ENCODE measurements at places on chromosomes 11 and 22.

DNA sequence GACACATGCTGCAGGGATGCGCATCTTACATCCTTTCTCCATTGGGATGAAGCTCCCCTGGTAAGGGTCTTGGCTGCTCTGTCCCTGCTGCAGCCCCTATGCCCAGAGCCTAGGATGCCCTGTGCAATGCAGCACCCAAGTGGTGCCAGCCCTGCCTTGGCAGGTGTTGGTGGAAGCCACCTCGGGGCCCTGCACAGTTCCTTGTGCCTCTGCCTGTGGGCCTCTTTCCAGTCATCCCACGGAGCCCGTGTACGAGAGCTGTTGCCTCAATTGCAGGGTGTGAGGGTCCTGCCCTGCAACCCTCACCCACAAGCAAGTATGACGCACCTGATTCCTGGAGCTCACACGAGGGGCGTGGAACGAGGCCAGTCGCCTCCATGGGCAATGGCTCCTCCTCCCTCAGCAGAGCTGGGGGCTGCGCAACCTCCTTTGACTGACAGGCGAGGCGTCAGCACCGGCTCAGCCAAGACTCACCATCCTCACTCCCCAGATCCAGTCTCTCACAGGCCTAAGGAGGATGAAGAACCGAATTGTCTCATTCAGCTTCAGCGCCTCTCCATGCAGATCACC lies 719.6 kb downstream of the BRD1 start:
- no peak for DNase-seq

- no peak for DNase-seq
Observed at GRCh38 chr11:113496026-113496651, 20.9 kb upstream of the DRD2 start.

DNA sequence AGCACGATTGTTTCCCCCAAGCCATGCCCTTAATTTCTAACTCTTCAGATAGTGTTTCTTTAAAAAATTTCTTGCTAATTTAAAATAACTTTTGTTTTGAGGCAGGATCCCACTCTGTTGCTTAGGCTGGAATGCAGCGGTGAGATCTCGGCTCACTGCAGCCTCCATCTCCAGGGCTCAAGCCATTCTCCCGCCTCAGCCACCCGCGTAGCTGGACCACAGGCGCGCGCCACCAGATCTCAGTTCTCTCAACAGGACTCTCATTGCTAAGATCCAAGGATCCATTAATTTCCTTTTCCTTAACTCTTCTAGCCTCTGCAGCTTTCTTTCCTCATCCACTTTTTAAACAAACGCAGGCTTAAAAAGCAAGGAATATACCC lies 327 bp upstream of the MED17 start:
- no peak for DNase-seq

- no peak for DNase-seq
Observed at GRCh38 chr11:120917559-120918239, 106.2 kb upstream of the TBCEL start.

- DNase-seq: peak; percentile 91
Observed at GRCh38 chr11:63888170-63889086, 28.5 kb downstream of the RCOR2 start.

DNA sequence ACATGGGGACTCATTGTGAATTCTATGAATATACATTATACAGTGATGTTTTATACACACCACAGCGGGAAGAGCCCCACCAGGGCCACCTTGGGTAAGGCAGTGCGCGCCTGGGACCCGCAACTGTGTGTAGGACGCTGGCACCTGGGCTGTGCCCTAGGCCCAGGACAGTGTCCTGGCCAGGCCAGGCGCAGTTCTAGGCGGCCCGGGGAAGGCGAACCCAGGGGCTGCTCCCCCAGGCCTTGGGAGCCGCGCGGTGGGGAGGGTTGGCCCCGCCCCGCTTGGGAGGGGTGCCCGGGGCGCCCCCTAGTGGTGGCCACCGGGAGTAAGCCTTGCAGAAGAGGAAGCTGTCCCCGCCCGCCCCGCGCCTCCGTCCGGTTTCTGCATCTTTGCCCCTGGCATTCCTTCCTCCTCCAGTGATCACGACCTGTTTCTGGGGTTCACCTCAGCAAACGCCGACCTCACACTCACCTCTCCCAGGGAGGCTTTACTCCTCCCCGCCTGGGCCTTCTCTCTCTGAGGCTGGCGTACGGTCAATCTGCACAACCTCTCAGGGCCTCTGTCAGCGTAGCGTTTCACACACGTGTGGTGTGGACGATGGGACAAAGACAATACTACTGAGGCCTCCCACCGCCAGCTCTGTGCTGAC lies 9.5 kb upstream of the EHD1 start:
- DNase-seq: peak; percentile 73

DNA sequence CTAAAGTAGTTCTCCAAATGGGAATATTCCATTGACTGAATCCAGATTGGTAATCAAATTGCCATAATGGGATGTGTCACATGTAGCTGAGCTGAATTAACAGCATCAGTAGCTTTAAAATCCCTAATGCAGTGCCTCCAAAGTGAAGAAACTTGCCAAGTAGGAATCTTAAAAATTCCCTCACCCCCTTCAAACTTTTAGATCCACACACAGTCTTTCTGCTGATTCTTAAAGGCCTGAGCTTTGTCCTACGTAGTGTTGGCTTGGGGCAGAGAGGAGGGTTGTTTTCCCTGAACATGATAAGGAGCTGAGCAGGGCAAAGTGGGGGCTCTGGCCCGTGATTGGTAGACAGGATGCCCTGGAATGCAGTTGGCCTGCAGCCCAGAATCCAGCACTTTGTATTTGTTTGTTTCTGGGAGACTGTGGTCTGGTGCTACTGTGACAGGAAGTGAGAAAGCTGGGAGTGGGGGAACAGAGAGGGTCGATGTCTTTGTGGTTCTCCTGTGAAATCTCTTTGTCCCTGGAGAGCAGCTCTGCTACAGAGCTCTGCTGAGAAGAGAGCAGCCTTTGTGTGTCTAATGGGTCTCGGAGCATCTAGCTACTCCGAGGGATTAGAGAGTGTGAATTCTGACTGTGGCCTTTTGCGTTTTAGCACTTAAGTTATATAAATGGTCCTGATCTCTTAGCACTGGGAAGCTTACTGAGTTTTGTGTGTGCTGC lies 16.9 kb downstream of the CTNND1 start:
- DNase-seq: no peak

DNA sequence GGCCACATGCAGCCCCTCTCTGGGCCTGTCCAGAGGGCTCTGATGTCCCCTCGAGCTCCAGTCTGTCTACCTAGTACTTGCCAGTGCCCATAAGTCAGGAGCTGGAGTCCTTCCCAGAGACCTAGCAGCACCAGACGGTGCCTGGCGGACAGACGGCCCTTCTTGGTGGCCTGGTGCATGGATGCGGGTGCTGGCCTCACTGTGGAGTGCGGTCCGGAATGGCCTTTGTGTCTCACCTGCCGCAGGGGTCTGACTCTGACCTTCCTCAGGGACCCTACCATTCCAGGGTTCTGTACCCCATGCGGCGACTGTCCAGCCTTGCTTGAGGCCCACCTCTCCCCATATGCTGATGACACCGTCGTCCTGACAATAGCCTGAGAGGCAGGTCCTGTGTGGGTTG lies 29.4 kb upstream of the SMIM38 start:
- DNase-seq: no peak

DNA sequence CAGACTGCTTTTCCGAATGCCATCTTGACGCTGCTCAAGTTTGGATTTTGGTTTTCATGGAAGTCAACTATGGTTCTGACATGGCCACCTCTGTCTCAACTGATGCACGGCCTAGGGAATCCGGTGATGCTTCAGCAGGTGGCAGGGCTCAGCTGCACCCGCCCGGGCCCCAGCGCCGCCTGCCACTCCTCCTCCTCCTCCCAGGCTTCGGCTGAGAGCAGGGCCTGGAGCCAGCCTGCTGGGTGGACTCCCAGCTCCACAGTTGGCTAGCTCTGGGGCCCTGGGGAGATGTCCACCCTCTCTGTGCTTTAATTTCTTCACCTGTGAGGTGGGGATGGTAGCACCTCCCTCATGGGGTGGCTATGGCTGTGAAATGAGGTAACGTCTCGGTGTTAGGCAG lies 20.3 kb upstream of the NFAM1 start:
- DNase-seq: no peak

- DNase-seq: no peak
Observed at GRCh38 chr11:3984896-3985295, 109.7 kb upstream of the RRM1 start.

DNA sequence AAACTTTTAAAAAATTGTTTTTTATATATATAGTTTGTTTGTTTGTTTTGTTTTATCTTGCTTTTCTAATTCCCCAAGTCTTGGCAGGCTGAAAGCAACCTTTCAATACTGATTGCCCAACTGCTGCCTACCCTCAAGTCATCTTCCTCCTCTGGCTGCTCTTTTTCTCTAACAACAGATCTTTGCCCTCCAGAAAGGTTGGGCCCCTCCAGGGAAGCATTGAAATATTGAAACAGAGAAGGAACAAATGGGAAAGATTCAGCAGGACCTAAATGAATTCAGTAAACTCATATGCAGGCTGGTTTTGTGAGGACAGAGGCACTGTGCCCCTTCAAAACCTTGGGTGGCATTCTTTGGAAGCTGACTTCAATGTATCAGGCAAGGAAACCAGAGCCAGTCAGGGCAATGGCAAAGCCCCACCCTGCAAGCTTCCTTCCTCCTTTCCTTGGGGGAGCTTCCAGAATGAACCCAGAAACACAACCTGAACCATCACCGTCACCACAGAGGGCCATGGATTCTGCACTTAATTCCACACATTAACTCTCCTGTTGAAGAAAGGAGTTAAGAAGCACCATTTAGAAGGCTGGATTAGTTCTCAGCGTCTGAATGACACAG lies 815 bp upstream of the MS4A6A start:
- peak; percentile 65 for DNase-seq

- peak; percentile 5 for DNase-seq
Observed at GRCh38 chr11:132838627-132839026, 693.7 kb downstream of the OPCML start.

- no peak for DNase-seq
Observed at GRCh38 chr11:33110083-33110482, 51.2 kb downstream of the CSTF3 start.

DNA sequence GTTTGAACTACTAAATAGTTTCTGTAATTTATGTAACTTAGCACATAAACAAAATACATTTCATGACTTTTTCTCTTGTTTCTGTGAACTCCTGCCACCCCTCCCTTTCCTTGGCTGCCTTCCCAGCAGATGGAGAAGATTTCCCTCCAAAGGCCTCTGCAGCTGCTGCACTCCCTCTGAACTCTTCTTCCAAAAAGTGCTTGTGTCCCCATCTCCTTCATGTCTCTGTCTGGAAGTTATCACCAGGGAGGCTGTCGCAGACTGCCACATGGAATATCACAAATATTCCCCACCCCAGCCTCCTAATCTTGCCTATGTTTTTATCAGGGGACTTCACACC lies 1068.3 kb downstream of the OPCML start:
- DNase-seq: no peak

GRCh38 chr22:26362471-26362870 lies 66.6 kb upstream of the ASPHD2 start:
- DNase-seq: no peak

DNA sequence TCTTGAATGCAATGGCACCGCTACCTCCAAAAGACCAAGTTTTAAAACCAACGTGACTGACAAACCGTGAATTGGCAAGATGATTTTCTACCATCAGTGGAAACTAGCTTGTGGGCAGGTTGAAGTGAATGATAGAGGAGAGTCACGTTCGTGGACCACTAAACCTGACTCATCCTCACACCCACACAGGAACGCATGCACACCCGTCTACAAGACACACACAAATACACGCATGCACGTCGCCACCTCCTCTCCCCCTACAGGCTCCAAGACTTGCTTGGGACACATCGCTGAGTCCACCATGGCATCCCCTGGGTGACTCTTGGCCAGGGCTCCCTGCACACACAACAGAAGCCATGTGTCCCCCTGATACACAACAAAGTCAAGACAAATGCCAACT lies 14.4 kb downstream of the TMPRSS6 start:
- DNase-seq: no peak

- DNase-seq: no peak
Observed at GRCh38 chr11:83521647-83522596, 235.8 kb upstream of the CCDC90B start.

DNA sequence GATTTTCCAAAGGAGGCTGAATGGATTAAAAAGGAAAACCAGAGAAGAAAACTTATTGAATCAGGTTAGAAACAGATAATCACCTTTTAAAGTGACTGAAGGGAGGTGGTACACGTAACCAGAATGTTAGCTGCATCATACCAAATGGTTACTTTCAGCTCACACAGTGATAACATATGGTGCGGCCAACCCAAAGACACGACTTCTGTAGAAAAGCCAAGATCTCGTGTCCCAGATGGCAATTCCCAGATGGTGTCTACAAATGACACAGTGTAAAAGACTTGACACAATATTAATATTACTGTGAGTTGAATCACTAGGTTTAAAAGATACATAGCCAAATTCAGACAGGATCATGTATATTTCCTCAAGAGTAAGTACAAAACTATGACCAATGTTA lies 5.2 kb downstream of the PPP2R1B start:
- DNase-seq: no peak

DNA sequence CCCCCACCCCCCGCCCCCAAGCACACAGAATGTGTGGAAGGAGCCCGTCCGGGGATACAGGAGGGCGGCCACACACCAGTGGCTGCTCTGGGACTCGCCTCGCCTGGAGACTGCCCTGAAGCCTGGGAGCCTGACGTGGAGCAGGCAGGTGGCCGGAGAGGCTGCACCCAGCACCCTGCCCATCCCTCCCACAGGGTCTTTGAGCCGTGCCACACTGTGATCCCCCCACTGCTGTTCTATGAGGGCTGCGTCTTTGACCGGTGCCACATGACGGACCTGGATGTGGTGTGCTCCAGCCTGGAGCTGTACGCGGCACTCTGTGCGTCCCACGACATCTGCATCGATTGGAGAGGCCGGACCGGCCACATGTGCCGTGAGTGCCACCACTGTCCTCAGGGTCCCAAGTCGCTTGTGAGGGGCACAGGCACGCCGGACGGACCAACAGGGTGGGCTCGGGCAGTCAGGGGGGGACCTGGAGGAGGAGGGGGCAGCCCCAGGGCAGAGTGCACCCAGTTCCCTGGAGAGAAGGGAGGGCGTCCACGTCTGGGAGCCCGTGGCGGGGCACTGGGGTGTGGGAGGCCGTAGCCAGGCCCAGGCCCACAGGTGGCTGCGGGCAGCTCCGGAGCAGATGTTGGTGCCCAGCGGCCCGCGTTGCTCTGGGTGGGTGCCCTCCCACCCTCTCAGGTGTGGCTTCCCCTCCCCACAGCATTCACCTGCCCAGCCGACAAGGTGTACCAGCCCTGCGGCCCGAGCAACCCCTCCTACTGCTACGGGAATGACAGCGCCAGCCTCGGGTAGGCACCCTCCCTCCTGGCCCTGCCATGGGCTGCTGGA lies 27.0 kb upstream of the MUC5B start:
- no peak for DNase-seq

DNA sequence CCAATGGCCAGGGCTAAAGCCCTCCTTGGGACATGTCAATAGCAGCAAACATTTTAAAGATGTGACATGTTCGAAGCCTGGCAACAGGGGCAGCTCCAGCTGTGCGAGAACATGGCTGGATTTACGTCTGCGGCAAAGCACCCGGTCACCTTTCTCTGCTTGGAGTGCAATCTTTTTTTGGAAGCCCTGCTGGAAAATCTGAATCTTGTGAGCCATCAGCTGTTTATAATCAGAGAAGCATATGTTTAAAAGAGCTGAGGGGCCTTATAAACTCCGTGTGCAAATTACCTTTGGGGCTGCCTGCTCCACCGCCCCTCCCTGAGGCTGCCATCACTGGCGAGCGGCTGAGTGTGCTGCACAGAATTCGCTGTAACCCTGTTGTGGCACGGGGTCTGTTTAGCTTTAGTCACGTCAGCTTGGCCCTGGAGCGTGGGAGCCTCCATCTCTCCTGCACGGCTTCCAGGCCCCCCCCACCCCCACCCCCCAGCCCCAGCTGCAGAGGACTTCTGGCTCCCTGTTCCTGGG lies 9.0 kb upstream of the KCNQ1OT1 start:
- no peak for DNase-seq

GRCh38 chr11:113397212-113397611 lies 9.6 kb downstream of the ANKK1 start:
- DNase-seq: no peak

Measured in HL-60 (cell line).